CD8-positive, alpha-beta memory T cell (primary cell): ENCODE measurements at places on chromosomes 16 and 17. TPM values are rescaled to one million over a fixed set of nuclear protein-coding genes. Genes with fewer than 3 reads are reported as not detected.
A peak's percentile ranks its signal among the peaks of the same experiment; 100 is the strongest.

- no peaks in the 10 kb centered on the region for H3K27me3 ChIP-seq
- H3K4me1 ChIP-seq, result no peaks in the 10 kb centered on the region
- H3K4me3 ChIP-seq, result no peak overlapping the region
- DNase-seq, result no peak
Measured at GRCh38 chr17:9544221-9544620, 31.4 kb downstream of the STX8 start.

DNA sequence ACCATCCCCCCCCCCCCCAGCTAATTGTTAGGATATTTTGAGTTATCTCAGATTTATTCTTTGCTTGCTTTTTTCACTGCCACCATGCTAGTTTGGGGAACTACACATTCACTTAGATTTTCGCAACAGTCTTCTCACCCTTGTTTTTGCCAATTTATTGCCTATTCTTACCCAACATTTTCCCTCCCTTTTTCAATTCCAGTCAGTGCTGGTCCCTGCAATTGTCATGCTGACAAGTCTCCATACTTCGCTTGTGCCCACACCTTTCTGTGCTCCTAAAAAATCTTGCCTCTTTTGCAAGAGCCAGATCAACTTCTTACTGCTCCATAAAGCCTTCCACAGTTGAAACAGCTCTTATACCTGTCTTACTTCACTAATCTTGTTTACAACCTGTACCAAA is 16.3 kb downstream of the TNRC6A start:
- H3K36me3 ChIP-seq, result no peaks in the 10 kb centered on the region
- H3K27ac ChIP-seq, result no peak overlapping the region
- H3K27me3 ChIP-seq, result no peaks in the 10 kb centered on the region
- H3K4me3 ChIP-seq, result no peak overlapping the region
- peaks cover 72% of the 10 kb centered on the region for H3K4me1 ChIP-seq

- no peaks in the 10 kb centered on the region for H3K4me1 ChIP-seq
- no peak for DNase-seq
- H3K27ac ChIP-seq, result no peak overlapping the region
- no peaks in the 10 kb centered on the region for H3K36me3 ChIP-seq
Measured at GRCh38 chr16:68493412-68494070, 45.2 kb upstream of the SMPD3 start.

DNA sequence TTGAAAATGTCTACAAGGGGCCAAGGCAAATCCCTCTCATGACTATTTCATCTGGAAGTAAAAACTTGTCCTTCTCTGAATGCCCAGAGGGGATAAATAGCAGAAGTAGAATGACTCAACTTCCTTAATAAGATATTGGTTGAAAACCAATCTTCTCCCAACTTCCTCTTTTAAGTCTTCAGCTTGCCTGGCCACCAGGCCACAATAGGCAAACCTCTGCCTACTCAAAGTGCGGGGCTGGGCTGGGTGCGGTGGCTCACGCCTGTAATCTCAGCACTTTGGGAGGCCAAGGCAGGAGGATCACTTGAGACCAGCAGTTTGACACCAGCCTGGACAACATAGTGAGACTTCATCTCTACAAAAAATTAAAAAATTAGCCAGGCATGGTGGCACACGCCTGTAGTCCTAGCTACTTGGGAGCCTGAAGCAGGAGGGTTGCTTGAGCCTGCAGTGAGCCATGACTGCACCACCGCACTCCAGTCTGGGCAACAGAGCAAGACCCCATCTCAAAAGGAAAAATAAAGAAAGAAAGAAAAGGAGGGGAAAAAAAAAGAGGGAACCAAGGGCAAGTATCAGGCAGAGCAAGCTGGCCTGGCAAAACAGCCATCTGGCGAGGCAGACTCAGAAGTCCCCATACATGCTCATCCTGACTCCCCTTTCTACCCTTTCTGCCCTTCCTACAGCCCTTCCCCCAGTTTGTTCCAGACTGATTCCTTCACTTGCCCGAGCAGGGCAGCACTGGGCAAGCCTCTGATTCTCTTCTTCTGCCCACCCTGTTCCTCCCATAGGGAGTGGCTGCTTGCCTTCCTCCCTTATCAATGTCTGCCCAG is 20.6 kb downstream of the MAP3K14 start:
- H3K27ac ChIP-seq, result no peak overlapping the region
- no peak overlapping the region for H3K4me3 ChIP-seq
- H3K27me3 ChIP-seq, result no peaks in the 10 kb centered on the region
- DNase-seq, result no peak

DNA sequence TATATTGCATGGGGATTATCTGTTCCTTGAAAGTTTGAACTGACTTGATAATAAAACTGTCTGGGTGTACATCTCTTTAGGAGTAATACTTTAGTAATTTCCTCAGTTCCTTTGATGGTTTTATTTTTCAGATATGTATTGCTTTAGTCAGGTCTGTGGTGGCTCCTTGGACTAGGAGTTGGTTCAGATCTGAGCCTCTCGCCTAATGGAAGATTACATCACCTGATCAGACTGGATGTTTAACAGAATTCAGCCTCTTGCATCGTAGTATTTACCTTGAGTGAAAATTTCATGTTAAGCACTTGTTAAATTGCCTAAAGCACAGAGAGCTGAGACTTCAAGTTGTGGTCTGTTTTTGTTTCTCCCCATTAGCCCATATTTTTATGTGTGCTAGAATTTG is 267.3 kb downstream of the MAP2K4 start:
- no peak overlapping the region for H3K27ac ChIP-seq
- no peaks in the 10 kb centered on the region for H3K4me1 ChIP-seq
- H3K27me3 ChIP-seq, result no peaks in the 10 kb centered on the region
- no peak overlapping the region for H3K4me3 ChIP-seq

- H3K4me1 ChIP-seq, result peaks cover 33% of the 10 kb centered on the region
- no peaks in the 10 kb centered on the region for H3K36me3 ChIP-seq
- H3K27me3 ChIP-seq, result no peaks in the 10 kb centered on the region
- peak overlapping the region; percentile 76 for H3K4me3 ChIP-seq
- DNase-seq, result no peak
- peak overlapping the region; percentile 84 for H3K27ac ChIP-seq
Measured at GRCh38 chr17:35878361-35878760, 1.8 kb downstream of the CCL5 start.

DNA sequence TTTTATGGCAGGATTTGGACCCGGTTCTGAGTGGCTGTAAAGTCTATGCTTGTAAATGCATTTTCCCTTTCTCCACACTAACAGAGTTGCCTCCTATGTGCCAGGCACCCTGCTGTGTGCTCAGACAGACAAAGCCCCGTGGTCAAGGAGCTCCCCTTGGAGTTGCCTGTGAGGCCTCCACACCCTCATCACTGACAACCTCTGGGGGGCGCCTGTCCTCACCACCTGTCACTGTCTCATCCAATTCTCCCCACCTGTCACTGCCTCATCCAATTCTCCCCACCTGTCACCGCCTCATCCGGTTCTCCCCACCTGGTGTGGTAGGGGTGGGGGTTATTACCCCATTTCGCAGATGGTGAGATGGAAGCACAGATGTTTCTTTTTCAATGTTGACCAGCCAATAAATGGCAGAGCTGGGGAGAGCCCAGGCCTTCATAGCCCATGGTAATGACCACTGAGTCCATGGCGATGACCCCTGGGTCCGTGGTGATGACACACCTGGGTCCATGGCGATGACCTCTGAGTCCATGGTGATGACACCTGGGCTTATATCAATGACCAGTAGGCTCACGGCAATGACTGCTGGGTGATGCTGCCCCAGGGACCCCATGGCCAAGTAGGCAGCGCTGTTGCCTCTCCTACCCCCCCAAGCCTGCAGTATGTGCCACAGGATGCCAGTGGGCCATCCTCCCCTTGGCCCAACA is 150.1 kb downstream of the IRF8 start:
- DNase-seq, result no peak
- H3K36me3 ChIP-seq, result no peaks in the 10 kb centered on the region
- H3K27ac ChIP-seq, result no peak overlapping the region
- peaks cover 18% of the 10 kb centered on the region for H3K4me1 ChIP-seq

DNA sequence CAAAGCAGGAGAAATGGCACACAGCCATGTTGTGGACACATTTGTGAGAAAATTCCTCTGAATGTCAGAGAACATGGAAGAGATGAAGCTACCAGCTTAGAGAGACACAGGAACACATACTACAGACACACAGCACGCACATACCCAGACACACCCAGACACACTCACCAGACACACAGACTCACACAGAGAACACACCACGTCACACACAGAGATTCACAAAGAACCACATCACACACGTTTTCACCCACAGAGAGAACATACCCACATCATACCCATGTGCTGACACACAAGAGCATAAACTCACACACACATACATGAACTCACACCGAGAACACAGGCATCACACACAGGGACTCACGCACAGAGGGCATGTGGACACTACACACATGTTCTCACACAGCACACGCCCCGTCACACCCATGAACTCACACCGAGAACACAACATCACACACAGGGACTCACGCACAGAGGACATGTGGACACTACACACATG is 124.9 kb downstream of the METRNL start:
- H3K27me3 ChIP-seq, result no peaks in the 10 kb centered on the region
- no peaks in the 10 kb centered on the region for H3K36me3 ChIP-seq
- peak; percentile 19 for DNase-seq

DRC3 gene
- 0.33 TPM for total RNA-seq

GRCh38 chr16:2927010-2927646 is 15.4 kb downstream of the FLYWCH1 start:
- H3K27ac ChIP-seq, result no peak overlapping the region
- H3K27me3 ChIP-seq, result no peaks in the 10 kb centered on the region
- peaks cover 8% of the 10 kb centered on the region for H3K4me1 ChIP-seq

FOXN1 gene
- not detected for total RNA-seq

UNK gene
- 24.4 TPM for total RNA-seq

DNA sequence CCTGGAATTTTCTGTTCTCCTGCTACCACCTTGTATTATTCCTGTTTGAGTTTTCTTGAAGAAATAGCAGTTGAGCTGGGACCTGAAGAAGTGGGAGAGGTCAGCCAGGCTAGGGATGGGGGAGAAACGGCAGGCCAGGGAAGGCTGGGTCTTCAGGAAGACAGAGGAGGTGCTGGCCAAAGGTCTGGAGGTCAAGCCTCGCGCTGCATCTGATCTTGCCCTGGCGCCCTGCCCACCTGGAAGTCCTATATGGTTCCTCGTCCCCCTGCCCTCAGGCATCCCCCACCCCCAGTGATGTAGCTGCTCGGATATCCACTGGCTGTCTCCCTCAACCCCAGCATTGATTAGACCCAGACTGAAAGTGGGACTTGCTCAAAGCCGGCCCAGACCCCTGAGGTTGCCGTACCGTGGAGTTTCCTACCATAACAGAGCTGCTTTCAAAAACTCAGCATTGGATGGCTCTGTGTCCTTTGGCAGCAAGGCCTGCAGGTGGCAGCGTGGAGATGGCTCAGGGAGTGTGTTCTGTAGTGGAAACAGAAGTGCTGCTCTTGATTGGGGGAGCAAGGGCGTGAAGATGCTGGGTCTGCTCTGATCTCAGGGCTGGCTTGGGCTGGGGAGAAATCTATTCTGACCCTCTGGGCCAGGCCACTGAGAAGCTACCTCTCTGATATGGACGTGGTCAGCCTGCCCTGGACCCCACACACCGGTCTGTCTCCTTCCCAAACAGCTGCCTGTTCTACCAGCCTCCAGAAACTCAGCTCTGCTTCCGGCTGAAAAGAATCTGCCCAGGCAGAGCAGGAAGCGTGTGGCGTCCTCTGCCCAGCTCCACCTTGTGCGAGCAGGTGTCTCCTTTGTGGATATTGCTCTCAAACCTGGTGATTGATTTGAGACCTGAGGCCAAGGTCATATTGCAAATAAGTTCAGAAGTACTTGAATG is 107.0 kb upstream of the CACNG5 start:
- H3K36me3 ChIP-seq, result peaks cover 4% of the 10 kb centered on the region
- H3K4me3 ChIP-seq, result no peak overlapping the region

DNA sequence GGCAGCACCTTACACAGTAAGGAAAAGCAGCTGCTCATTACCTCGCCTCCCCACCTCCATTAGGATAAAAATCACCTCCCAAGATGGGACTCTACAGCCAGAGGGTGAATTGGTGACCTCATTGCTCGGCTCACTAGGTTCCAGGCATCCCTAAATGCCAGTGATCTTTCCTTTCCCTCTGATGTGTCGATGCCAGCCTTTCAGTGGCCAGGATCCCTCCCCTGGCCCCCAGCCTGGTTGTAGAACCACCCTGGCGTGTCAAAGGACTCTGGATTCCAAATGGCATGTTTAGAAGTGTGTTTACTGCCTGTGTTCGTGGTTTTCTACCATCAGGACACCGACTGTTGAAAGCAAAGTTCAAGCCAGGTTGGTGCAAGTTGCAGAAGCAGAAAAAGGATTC is 72.1 kb upstream of the LYRM9 start:
- no peak overlapping the region for H3K27ac ChIP-seq
- H3K4me1 ChIP-seq, result no peaks in the 10 kb centered on the region
- no peak for DNase-seq
- H3K27me3 ChIP-seq, result no peaks in the 10 kb centered on the region

GRCh38 chr17:47733674-47734410 is 806 bp downstream of the TBX21 start:
- H3K36me3 ChIP-seq, result no peaks in the 10 kb centered on the region
- no peak for DNase-seq
- peak overlapping the region; percentile 72 for H3K4me3 ChIP-seq
- H3K27ac ChIP-seq, result peak overlapping the region; percentile 82
- no peaks in the 10 kb centered on the region for H3K27me3 ChIP-seq
- peaks cover 38% of the 10 kb centered on the region for H3K4me1 ChIP-seq

DNA sequence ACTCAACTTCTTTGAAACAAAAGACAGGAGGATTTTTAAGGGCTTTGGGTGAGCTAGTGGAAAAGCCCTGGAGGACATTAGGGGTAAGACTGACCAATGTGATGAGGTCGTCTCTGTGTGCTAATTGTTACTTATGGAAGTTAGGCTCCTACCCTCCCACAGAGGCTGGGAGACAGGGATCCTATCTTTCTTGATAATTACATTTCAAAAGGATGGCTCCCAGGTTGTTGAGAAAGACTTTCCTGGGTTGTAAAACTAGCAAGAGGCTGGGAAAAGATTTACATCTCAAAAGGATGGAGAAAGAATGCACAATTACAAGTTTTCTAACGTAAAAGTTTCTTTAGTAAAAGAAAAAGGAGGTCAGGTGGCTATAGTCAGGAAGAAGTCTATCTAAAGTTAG is 605.8 kb upstream of the GOT2 start:
- H3K4me1 ChIP-seq, result no peaks in the 10 kb centered on the region
- DNase-seq, result no peak

HAS3 gene
- 0.55 TPM for total RNA-seq

- no peaks in the 10 kb centered on the region for H3K36me3 ChIP-seq
- no peak overlapping the region for H3K4me3 ChIP-seq
- peaks cover 23% of the 10 kb centered on the region for H3K4me1 ChIP-seq
- no peak for DNase-seq
- no peaks in the 10 kb centered on the region for H3K27me3 ChIP-seq
Measured at GRCh38 chr17:74218436-74218835, 5.1 kb downstream of the TTYH2 start.

CDRT15L2 gene
- total RNA-seq, result not detected

GRAPL gene
- 3.7 TPM for total RNA-seq

GRCh38 chr17:4902540-4902939 is 358 bp downstream of the CHRNE start:
- H3K4me1 ChIP-seq, result peaks cover 45% of the 10 kb centered on the region
- no peak for DNase-seq
- peak overlapping the region; percentile 61 for H3K4me3 ChIP-seq

- peak overlapping the region; percentile 96 for H3K27ac ChIP-seq
- H3K36me3 ChIP-seq, result peaks cover 66% of the 10 kb centered on the region
- peak; percentile 76 for DNase-seq
- H3K4me3 ChIP-seq, result peak overlapping the region; percentile 99
Measured at GRCh38 chr17:40559954-40560591, 5.2 kb downstream of the CCR7 start.

SLC13A2 gene
- total RNA-seq, result not detected
